ENCODE measurements at places on chromosomes 5 and 9. TPM values are rescaled to one million over a fixed set of nuclear protein-coding genes. Genes with fewer than 3 reads are reported as not detected.

Gene ZFAND5
- total RNA-seq = 275 TPM

Gene TMEM232
- total RNA-seq = 2.9 TPM

Gene NSMF
- total RNA-seq = 40.5 TPM

Gene SPATA31A3
- total RNA-seq = not detected

Gene HARS2
- 52.7 TPM for total RNA-seq

Gene FOXI1
- not detected for total RNA-seq

Gene SPINK5
- not detected for total RNA-seq

Gene SIT1
- total RNA-seq = 51.9 TPM

DNA sequence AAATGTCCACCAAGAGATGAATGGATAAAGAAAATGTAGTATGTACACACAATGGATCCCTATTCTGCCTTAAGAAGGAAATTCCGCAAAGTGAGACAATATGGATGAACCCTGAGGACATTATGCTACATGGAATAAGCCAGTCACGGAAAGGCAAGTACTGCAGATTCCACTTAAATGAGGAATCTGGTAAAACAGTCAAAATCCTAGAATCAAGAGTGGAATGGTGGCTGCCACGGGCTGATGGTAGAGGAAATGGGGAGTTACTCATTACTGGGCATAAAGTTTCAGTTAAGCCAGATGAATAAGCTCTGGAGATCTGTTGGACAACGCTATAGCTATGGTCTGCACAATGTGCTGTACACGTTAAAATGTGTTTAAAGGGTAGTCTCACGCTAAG, 47.2 kb downstream of the STK10 start:
- no peak overlapping the region for H3K27ac ChIP-seq
- H3K27me3 ChIP-seq = no peaks in the 10 kb centered on the region
- H3K4me3 ChIP-seq = no peak overlapping the region

GRCh38 chr5:97281257-97281656, 98.2 kb upstream of the RIOK2 start:
- no peaks in the 10 kb centered on the region for H3K27me3 ChIP-seq
- H3K36me3 ChIP-seq = no peaks in the 10 kb centered on the region
- H3K27ac ChIP-seq = no peak overlapping the region

DNA sequence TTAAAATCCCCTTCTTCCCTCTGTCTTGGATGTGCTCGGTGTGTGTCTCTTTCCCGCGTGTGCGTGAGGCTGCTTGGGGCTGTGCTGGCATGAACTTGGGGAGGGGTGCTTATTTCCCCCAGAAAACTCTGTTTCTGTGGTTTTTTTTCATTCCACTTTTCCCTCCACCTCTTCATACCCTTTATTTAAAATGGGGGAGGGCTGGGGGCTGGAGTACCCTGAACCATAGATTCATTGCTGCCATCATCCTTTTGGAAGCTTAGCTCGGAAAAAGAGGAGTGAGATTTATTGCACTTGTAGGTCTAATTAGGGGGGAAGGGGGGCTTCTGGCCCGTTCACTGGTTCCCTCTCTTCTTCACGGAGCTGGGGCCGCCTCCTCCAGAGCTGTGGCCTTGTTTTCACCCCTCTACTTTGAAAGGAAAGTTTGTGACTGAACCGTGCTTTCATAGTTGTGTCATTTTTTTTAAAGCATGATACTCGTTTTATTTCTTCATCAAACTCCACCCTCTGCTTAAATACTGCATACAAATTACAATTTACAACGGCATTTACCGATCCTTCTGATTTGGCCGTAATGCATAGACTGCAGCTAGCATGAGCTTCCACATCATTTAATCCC, 2.9 kb downstream of the NR2F1 start:
- peaks cover 8% of the 10 kb centered on the region for H3K4me1 ChIP-seq
- H3K4me3 ChIP-seq = no peak overlapping the region
- DNase-seq = no peak
- H3K36me3 ChIP-seq = no peaks in the 10 kb centered on the region
- peaks cover 29% of the 10 kb centered on the region for H3K27me3 ChIP-seq

DNA sequence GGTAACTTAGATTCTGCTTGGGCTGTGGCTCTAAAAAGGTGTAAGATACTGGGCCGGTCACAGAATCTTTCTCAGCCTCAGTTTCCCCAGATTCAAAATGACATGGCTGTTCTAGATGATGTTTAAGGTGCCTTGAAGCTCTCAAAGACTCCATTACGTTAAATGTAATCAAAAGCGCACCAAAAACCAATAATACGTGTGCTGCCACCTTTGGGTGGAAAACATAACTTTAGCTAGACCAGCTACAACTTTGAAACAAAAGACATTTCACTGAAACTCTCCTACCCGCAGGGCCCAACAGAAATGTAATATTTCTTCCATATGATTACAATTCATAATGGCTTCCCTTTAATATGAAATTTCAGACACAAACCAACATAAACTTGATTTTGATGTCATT, 35.0 kb upstream of the PCSK5 start:
- H3K4me1 ChIP-seq = no peaks in the 10 kb centered on the region
- no peaks in the 10 kb centered on the region for H3K36me3 ChIP-seq
- H3K4me3 ChIP-seq = no peak overlapping the region
- no peak for DNase-seq
- H3K27me3 ChIP-seq = no peaks in the 10 kb centered on the region

DNA sequence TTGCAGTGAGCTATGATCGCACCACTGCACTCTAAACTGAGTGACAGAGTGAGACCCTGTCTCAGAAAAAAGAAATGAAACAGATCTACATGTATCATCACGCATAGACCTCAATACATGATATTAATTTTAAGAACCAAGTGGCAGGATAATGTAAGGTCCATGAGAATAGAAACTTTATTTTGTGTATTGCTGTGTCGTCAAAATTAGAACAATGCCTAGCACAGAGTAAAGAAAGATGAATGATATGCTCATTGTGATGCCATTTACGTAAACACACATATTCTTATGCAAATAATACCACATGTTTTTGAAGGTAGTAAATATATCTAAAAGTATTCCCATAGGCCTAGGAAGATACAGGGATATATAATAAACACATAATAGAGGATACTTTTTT, 3.6 kb upstream of the UIMC1 start:
- peaks cover 12% of the 10 kb centered on the region for H3K4me1 ChIP-seq
- H3K27me3 ChIP-seq = no peaks in the 10 kb centered on the region
- H3K27ac ChIP-seq = no peak overlapping the region
- no peaks in the 10 kb centered on the region for H3K36me3 ChIP-seq

GRCh38 chr9:86434039-86434726, 80.0 kb upstream of the TUT7 start:
- H3K36me3 ChIP-seq = no peaks in the 10 kb centered on the region
- no peak for DNase-seq
- H3K4me1 ChIP-seq = no peaks in the 10 kb centered on the region
- H3K4me3 ChIP-seq = no peak overlapping the region

GRCh38 chr9:69602773-69603172, 69.4 kb downstream of the APBA1 start:
- no peaks in the 10 kb centered on the region for H3K27me3 ChIP-seq
- no peaks in the 10 kb centered on the region for H3K4me1 ChIP-seq
- no peaks in the 10 kb centered on the region for H3K36me3 ChIP-seq
- H3K4me3 ChIP-seq = no peak overlapping the region

- no peaks in the 10 kb centered on the region for H3K36me3 ChIP-seq
- H3K4me3 ChIP-seq = no peak overlapping the region
- no peaks in the 10 kb centered on the region for H3K4me1 ChIP-seq
Observed at GRCh38 chr9:114276908-114277821, 45.7 kb upstream of the ORM1 start.

DNA sequence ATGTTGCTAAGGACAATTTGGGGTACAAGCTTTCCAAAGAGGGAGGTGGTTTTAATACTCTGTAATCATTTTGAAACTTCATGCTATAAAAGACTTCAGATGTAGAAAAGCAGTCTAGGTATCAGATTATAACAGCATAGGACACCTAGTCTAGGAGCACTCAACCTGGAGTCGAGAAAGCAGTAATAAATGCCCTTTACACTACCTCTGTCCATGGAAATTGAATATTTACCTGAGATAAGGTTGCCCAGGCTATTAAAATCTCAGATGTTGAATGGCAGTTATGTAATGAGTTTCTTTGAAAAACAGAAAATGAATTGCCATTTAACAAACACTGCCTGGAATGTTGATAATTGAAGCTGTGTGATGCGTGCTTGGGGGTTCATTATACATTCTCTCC, 561.8 kb upstream of the DMAC1 start:
- no peak for DNase-seq
- H3K27ac ChIP-seq = no peak overlapping the region
- no peaks in the 10 kb centered on the region for H3K27me3 ChIP-seq
- no peaks in the 10 kb centered on the region for H3K36me3 ChIP-seq

DNA sequence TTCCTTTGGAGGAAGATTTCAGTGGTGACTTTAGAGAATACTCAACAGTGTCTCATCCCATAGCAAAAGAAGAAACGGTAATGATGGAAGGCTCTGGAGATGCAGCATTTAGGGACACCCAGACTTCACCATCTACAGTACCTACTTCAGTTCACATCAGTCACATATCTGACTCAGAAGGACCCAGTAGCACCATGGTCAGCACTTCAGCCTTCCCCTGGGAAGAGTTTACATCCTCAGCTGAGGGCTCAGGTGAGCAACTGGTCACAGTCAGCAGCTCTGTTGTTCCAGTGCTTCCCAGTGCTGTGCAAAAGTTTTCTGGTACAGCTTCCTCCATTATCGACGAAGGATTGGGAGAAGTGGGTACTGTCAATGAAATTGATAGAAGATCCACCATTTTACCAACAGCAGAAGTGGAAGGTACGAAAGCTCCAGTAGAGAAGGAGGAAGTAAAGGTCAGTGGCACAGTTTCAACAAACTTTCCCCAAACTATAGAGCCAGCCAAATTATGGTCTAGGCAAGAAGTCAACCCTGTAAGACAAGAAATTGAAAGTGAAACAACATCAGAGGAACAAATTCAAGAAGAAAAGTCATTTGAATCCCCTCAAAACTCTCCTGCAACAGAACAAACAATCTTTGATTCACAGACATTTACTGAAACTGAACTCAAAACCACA, 67.4 kb downstream of the VCAN start:
- no peak overlapping the region for H3K4me3 ChIP-seq
- H3K36me3 ChIP-seq = no peaks in the 10 kb centered on the region
- no peaks in the 10 kb centered on the region for H3K27me3 ChIP-seq
- DNase-seq = no peak

GRCh38 chr9:132638240-132638639, 31.5 kb downstream of the DDX31 start:
- DNase-seq = no peak
- no peaks in the 10 kb centered on the region for H3K4me1 ChIP-seq
- no peak overlapping the region for H3K27ac ChIP-seq

GRCh38 chr9:119556129-119556875, 187.1 kb upstream of the BRINP1 start:
- peak; percentile 5 for DNase-seq
- H3K4me3 ChIP-seq = no peak overlapping the region
- H3K36me3 ChIP-seq = no peaks in the 10 kb centered on the region
- no peak overlapping the region for H3K27ac ChIP-seq

GRCh38 chr5:78405829-78406750, 45.7 kb downstream of the SCAMP1 start:
- no peaks in the 10 kb centered on the region for H3K27me3 ChIP-seq
- peaks cover 2% of the 10 kb centered on the region for H3K4me1 ChIP-seq
- no peak for DNase-seq
- peaks cover 3% of the 10 kb centered on the region for H3K36me3 ChIP-seq

DNA sequence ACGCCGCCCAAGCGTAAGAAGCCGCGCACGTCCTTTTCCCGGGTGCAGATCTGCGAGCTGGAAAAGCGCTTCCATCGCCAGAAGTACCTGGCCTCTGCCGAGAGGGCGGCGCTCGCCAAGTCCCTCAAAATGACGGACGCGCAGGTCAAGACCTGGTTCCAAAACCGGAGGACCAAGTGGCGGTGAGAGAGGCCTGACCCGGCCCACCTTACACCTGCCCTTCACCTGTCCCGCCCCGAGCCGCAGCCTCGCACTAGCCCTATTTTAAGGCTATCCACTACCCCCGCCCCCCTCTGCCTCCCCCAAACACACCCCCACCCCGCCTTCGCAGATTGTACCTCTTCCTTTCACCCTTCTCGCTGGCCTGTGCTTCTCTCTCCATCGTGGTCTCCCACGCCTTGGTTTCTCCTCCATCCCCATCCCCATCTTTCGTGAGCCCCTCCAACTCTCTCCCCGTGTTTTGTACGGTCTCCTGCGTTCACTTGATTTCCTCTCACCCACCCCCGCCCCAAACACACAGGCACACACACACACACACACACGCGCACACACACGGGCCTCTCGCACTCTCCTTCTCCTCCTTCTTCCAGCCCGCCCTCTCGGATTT, 1.3 kb downstream of the TLX3 start:
- no peak overlapping the region for H3K4me3 ChIP-seq
- no peaks in the 10 kb centered on the region for H3K36me3 ChIP-seq
- peaks cover 90% of the 10 kb centered on the region for H3K27me3 ChIP-seq
- peaks cover 40% of the 10 kb centered on the region for H3K4me1 ChIP-seq

- no peaks in the 10 kb centered on the region for H3K27me3 ChIP-seq
- no peaks in the 10 kb centered on the region for H3K36me3 ChIP-seq
- peaks cover 7% of the 10 kb centered on the region for H3K4me1 ChIP-seq
- no peak overlapping the region for H3K4me3 ChIP-seq
Observed at GRCh38 chr9:128201441-128202369, 1.5 kb upstream of the DNM1 start.

GRCh38 chr5:175547842-175548241, 69.5 kb downstream of the SFXN1 start:
- H3K27ac ChIP-seq = no peak overlapping the region
- no peaks in the 10 kb centered on the region for H3K36me3 ChIP-seq
- no peak for DNase-seq
- H3K27me3 ChIP-seq = no peaks in the 10 kb centered on the region
- H3K4me1 ChIP-seq = no peaks in the 10 kb centered on the region

- no peaks in the 10 kb centered on the region for H3K4me1 ChIP-seq
- H3K4me3 ChIP-seq = no peak overlapping the region
- H3K27me3 ChIP-seq = no peaks in the 10 kb centered on the region
- no peaks in the 10 kb centered on the region for H3K36me3 ChIP-seq
- no peak overlapping the region for H3K27ac ChIP-seq
- DNase-seq = no peak
Observed at GRCh38 chr5:109413458-109413857, 3.7 kb upstream of the PJA2 start.

GRCh38 chr5:110957934-110958333, 113.6 kb upstream of the TSLP start:
- no peak overlapping the region for H3K4me3 ChIP-seq
- no peak overlapping the region for H3K27ac ChIP-seq
- no peaks in the 10 kb centered on the region for H3K4me1 ChIP-seq

- no peak for DNase-seq
- peaks cover 25% of the 10 kb centered on the region for H3K4me1 ChIP-seq
- H3K4me3 ChIP-seq = no peak overlapping the region
- H3K36me3 ChIP-seq = no peaks in the 10 kb centered on the region
- H3K27ac ChIP-seq = no peak overlapping the region
Observed at GRCh38 chr9:20512106-20512505, 110.2 kb downstream of the MLLT3 start.

GRCh38 chr5:74441616-74442015, 198.9 kb downstream of the ENC1 start:
- H3K27ac ChIP-seq = no peak overlapping the region
- H3K36me3 ChIP-seq = no peaks in the 10 kb centered on the region
- H3K27me3 ChIP-seq = no peaks in the 10 kb centered on the region
- no peak overlapping the region for H3K4me3 ChIP-seq
- no peak for DNase-seq

- H3K4me1 ChIP-seq = peaks cover 9% of the 10 kb centered on the region
- no peak within 1 kb of the TSS for H3K27ac ChIP-seq
- H3K27me3 ChIP-seq = no peaks in the 10 kb centered on the region
- DNase-seq = no peak
Observed at GRCh38 chr5:76622973-76623596, at the start of gene F2RL2. F2RL2 (minus strand) TSS chr5:76623403; CDS start chr5:76623230, 173 bp downstream.

GRCh38 chr9:13975611-13976290, 338.2 kb downstream of the NFIB start:
- no peaks in the 10 kb centered on the region for H3K36me3 ChIP-seq
- no peak for DNase-seq
- no peaks in the 10 kb centered on the region for H3K27me3 ChIP-seq
